NCI-H2029 treated with DMSO at 0.1 percent for 48 hours (cell line): ENCODE measurements at places on chromosomes 3 and 15.

DNA sequence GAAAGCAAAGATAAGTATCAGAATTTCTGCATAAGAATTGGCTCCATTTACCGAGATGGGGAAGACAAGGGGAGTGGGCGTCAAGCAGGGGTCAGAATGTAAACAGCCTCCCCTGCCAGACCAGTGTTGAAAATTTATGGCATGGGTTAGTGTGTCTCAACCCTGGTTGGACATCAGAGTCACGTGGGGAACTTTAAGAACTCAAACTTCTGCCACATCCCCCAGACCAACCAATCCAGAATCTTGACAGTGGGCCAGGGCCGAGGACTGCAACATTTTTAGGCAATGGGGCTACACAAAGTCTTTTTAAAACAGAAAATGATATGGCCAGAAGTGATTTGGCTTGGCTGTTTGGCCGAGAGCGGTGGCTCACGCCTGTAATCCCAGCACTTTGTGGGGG is 14.3 kb upstream of the MASP1 start:
- DNase-seq, result no peak

GRCh38 chr3:188152660-188153436 is 1.1 kb upstream of the LPP start:
- DNase-seq, result no peak

GRCh38 chr3:45593708-45594601 is 596 bp upstream of the LIMD1 start:
- DNase-seq, result peak; percentile 46

DNA sequence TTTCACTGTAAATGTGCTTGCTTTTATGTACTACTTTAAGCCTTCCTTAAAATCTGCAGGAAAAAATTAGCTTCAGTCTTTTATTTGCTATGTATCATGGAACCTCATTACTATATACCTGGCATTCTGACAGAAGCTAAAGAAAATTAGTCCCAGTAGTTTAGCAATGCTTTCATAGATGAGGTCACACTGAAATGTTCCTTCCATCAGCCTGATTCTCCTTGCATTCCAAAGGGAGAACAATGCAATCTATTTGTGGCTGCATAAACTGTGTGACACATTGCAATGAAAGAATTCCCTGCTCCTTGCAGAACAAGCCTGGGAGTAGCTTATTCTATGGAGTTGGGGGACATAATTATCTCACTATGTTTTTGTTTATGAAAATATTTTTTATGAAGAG is 691.5 kb upstream of the ARPP21 start:
- no peak for DNase-seq

DNA sequence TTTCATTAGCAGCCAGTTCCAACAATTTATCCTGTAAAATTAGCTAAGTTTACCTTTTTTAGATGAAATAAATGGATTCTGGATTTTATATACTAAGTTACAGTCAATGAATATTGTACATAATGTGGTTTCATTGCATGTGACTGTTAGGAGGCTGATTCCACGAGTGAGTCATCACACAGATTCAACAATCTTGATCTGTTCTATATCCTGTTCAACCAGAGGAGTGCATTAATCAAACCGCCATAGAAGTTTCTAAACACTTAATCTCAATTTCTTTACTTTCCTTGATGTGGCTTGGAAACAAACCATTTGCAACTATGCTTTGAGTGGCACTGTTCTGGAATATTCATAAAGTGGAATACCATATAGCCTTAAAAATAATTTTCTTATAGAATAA is 15.3 kb downstream of the DNAJC13 start:
- no peak for DNase-seq

- no peak for DNase-seq
Measured at GRCh38 chr3:129226374-129226773, 23.0 kb upstream of the COPG1 start.

GRCh38 chr3:187974871-187975271 is 179.1 kb upstream of the LPP start:
- no peak for DNase-seq

DNA sequence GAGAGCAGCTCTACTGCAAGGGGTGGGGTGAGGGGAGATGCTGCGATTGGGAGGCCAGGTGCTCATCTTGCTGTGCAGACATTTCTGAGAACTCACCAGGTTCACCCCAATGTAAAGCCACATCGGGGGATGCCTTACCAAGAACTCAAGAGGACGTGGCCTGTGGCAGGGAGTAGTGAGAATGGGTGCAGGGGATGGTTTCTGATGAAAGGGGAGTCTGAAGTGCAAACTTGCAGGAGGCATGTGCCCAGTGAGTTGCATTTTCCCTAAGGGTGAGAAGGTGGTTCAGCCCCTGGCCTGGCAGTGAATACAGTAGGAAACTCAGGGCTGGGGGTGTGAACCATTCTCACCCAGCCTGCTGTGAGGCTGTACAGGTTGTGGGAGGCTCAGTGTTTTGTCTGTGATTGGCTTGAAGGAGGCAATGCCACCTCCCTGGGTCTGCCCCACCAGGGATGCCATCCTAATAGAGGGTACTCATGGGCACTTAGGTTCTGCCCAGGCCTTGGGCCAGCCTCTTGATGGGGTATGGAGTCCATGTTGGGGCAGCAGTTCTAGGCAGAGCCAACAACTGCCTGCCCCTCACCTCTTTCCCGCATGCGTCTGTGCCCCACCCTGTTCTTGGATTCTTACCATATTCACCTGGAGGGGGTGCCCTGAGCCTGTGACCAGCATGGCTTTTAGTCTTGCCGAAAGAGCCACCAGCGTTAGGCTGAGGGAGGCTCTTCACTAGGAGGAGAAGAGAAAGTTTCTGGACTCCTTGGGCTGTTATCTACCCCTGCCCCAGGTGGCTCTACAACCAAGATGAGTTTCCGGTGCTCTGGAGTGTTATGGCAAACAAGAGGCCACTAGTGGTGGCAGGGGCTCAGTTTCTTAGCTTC is 4.5 kb downstream of the HEMK1 start:
- no peak for DNase-seq

GRCh38 chr15:36884518-36884875 is 215.9 kb downstream of the MEIS2 start:
- DNase-seq, result no peak

- no peak for DNase-seq
Measured at GRCh38 chr15:35929740-35930444, 383.9 kb upstream of the DPH6 start.

GRCh38 chr15:98794211-98794610 is 145.9 kb downstream of the IGF1R start:
- no peak for DNase-seq

DNA sequence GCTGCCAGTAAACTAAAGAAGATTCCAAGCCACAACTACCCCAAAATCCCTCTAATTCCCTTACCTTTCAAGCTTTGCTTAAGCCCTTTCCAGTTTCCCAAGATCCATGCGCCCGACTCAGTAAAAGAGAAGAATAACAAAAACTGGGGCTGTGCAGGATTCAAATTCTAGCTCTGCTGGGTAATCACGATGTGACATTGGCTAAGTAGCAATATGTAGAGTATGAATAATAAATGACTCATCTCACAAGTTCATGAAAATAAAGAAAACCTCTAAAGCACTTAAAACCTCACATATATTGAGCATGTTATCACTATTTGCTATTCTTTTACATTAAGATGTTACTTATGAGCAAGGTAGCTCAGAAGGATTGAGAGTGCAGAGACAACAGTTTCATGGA is 522.2 kb upstream of the ZNF717 start:
- no peak for DNase-seq

DNA sequence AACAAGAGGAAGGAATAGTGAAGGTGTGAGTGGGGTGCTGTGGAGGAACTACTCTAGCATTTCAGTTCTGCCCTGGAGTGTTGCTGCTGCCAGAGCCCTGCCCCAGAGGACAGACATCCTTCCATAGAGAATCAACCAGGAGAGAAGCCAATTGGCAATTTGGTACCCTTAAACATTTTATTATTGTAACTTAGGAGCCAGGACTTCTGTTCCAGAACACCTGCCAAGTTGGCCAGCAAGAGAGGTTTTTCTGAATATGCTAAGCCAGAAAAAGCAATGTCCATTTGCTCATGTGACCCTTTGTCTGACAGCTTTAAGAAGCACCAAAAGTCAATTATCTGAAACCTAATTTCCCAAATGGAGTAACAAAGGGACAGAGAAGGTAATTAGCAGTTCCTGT is 264.9 kb downstream of the MEX3B start:
- DNase-seq, result no peak

GRCh38 chr3:169133178-169134161 is 530.0 kb downstream of the MECOM start:
- DNase-seq, result no peak

DNA sequence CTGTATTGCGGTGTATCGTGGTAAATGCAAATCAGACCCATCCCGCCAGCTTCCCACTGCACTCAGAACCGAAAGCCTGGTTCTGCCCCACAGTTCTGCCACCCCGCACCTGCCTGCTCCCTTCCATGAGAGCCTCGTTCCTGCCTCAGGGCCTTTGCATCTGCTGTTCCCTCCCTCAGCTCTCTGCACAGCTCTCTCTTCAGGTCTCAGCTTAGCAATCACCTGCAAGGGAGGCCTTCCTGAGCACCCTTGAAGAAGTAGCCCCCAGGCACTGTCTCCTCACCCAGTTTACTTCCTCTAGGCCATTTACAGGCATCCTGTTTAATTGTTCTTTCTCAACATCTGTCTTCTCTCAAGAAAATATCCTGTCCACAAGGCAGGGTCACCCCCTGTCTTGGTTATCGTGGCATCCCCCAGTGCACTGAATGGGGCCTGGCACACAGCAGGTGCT is 13.3 kb upstream of the IQSEC1 start:
- no peak for DNase-seq

- no peak for DNase-seq
Measured at GRCh38 chr3:194485881-194486539, 792 bp downstream of the ATP13A3 start.

DNA sequence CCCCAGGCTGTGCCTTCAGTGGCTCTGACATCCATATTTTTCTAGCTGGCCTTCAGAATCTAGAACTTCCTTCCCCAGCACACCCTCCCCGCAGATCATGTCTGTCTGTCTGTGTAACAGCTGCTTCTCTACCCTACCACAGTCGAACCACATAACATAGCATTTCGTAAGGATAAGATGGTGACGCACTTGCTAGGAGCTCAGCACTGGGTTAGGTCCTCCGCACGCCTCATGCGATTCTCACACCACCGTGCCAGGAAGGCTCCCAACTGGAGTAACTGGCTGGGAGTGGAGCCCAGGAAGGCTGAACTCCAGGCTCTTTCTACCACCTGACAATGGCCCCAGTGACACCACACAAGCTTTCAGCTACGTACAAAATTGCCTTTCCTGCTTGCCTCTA is 168.6 kb downstream of the STT3B start:
- DNase-seq, result no peak

DNA sequence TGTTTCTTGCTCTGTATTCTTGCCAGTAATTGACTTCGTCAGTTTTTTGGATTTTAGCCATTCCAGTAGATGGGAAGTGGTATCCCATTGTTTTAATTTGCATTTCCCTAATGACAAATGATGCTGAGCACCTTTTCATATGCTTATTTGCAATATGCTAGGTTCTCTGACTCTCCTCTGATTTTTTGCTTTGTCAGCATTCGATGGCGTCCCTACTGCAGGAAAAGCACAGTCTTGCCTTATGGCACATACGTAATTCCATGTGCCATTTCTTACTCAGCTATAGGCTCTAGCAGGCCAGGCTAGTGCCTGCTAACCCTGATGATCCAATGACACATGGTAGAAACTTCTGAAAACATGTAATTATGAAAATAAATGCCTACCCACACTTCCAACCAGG is 239.2 kb upstream of the ATP10A start:
- DNase-seq, result no peak

DNA sequence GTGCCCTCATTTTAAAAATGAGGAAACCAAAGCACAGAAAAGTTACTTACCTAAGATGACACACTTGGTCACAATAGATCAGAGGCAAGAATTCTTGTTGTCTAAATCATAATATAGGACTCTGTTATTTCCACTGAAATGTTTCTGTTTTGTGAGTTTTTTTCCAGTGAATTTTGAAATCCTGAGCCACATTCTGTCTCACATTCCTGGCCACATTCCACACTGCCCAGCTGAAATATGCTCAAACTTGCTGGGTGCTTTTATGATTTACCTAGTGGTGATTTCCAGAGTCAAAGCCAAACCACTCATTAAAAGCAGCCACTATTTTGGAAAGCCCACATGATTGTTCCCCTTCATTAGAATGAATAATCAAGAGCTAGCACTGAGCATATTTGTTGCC is 82.3 kb upstream of the NPHP3 start:
- no peak for DNase-seq

- no peak for DNase-seq
Measured at GRCh38 chr15:50824514-50824913, 59.0 kb upstream of the SPPL2A start.

- no peak for DNase-seq
Measured at GRCh38 chr3:186841620-186842019, 890 bp upstream of the ADIPOQ start.

DNA sequence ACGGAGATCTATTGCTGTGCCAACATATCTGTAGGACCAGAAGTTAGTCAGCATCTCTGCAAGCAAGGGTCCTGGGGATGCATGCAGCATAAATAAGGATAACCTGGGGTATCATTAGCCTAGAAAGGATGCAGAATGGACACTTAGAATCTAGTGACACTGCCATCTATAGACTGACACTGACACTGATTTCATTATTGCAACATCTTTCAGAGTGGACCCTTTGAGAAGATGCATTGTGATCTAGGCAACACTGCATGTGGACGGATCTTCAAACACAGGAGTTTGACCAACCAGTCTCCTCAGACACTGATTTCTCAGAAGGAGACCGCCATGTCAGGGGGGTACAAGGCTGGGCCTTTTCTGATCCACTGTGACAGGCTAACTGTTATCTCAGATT is 52.4 kb downstream of the SCN10A start:
- no peak for DNase-seq

GRCh38 chr3:111751961-111752360 is 107.1 kb upstream of the PHLDB2 start:
- no peak for DNase-seq

DNA sequence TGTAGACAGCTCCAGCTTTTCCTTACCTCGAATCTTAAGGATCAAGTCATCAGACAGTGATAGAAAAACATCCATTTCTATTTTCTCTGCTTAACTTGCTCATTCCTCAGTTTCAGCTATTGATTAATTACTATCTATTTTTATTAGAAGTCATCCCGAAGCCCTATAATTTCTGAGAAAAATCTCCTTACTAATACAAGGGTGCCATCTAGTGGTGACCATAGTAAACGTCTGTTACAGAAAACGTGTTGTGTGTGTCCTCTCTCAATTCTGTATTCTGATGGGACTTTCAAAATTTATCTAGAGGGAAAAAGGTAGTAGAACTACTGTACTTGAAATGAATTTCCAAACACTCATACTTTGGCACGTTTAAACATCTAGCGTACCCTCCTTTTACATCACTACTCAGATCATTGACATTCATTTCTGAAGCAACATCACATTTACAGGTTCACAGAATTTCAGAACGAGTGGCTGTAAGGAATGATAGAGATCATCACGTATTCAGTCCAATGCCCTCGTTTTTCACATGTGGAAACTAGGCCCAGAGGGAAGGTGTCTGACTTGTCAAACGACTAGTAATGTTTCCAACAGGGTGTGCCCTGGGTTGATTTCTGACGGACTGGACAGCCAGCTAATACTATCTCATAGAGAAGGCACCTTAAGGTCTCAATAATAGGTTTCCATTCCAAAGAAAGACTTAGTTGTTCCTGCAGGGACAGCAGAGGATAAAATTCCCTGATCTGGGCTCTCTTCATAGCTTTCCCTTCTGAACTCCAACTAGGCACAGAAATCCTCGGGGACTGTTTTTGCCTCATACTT is 25.6 kb downstream of the HACD2 start:
- DNase-seq, result peak; percentile 55
